T-helper 1 cell treated with Interleukin-12 subunit alpha and Interleukin-12 subunit beta and Interleukin-4 antibody, amounts not matched to agents 30 ng/mL and 1 ng/mL, for 36 hours (primary cell): ENCODE measurements at places on chromosomes 7 and 10. TPM values are rescaled to one million over a fixed set of nuclear protein-coding genes. Genes with fewer than 3 reads are reported as not detected.

GLI3 gene
- 0.02 TPM in 1 of 2 replicates, not detected in the other for total RNA-seq

UPK3BL2 gene
- 25.7 and 29.3 TPM in 2 replicates for total RNA-seq

EZH2 gene
- total RNA-seq, result 69.1 and 73.6 TPM in 2 replicates

TAS2R41 gene
- not detected in 2 replicates for total RNA-seq

OPN1SW gene
- not detected in 2 replicates for total RNA-seq

CLRN3 gene
- not detected in 2 replicates for total RNA-seq

SGCE gene
- total RNA-seq, result 0.32 and 0.46 TPM in 2 replicates

DLG5 gene
- 5.6 and 7.0 TPM in 2 replicates for total RNA-seq

ZNF239 gene
- 0.96 and 1.4 TPM in 2 replicates for total RNA-seq

SORCS1 gene
- total RNA-seq, result not detected in 2 replicates

PTEN gene
- total RNA-seq, result 92.3 and 94.9 TPM in 2 replicates

TMEM213 gene
- 3.7 and 4.6 TPM in 2 replicates for total RNA-seq

ZNF503 gene
- 0.05 TPM in 1 of 2 replicates, not detected in the other for total RNA-seq

SPAM1 gene
- not detected in 2 replicates for total RNA-seq

POLL gene
- total RNA-seq, result 33.6 and 35.4 TPM in 2 replicates

CD36 gene
- not detected in 2 replicates for total RNA-seq

BMPER gene
- not detected in 2 replicates for total RNA-seq

IKZF1 gene
- 530 and 537 TPM in 2 replicates for total RNA-seq

RHOBTB1 gene
- total RNA-seq, result not detected in 2 replicates

C10orf143 gene
- 2.7 and 4.4 TPM in 2 replicates for total RNA-seq

NOS3 gene
- total RNA-seq, result 10.5 and 12.1 TPM in 2 replicates

CHRM2 gene
- total RNA-seq, result not detected in 2 replicates

SLC26A4 gene
- 17.4 and 17.8 TPM in 2 replicates for total RNA-seq

UPK3BL1 gene
- total RNA-seq, result 16.0 and 19.1 TPM in 2 replicates

NPFFR1 gene
- total RNA-seq, result not detected in 2 replicates

TLX1 gene
- not detected in 2 replicates for total RNA-seq

GPC2 gene
- 4.4 and 5.6 TPM in 2 replicates for total RNA-seq

NOM1 gene
- 33.7 and 42.5 TPM in 2 replicates for total RNA-seq

AGAP5 gene
- total RNA-seq, result 10.6 and 11.0 TPM in 2 replicates

HGF gene
- total RNA-seq, result 0.44 and 0.54 TPM in 2 replicates

POP7 gene
- 42.5 TPM in 2 replicates for total RNA-seq

ACBD7 gene
- total RNA-seq, result 1.5 and 1.6 TPM in 2 replicates

HOXA5 gene
- total RNA-seq, result not detected in 2 replicates

KNDC1 gene
- total RNA-seq, result 0.12 and 0.32 TPM in 2 replicates

COL1A2 gene
- 3.9 and 4.6 TPM in 2 replicates for total RNA-seq

TMEM196 gene
- not detected in 2 replicates for total RNA-seq

TMEM26 gene
- total RNA-seq, result not detected in 2 replicates

HHEX gene
- 0.12 TPM in 1 of 2 replicates, not detected in the other for total RNA-seq
